ENCODE measurements at places on chromosomes 11 and 22. TPM values are rescaled to one million over a fixed set of nuclear protein-coding genes. Genes with fewer than 3 reads are reported as not detected.

TIMP3 gene
- polyA plus RNA-seq = not detected

MS4A8 gene
- not detected for polyA plus RNA-seq

PNPLA3 gene
- polyA plus RNA-seq = not detected

MMP1 gene
- not detected for polyA plus RNA-seq

PYGM gene
- polyA plus RNA-seq = 0.49 TPM

THRSP gene
- not detected for polyA plus RNA-seq

SYT7 gene
- polyA plus RNA-seq = not detected

MOGAT2 gene
- not detected for polyA plus RNA-seq

KRTAP5-5 gene
- not detected for polyA plus RNA-seq

CYTH4 gene
- 60.8 TPM for polyA plus RNA-seq

PARVG gene
- polyA plus RNA-seq = 67.0 TPM

USP2 gene
- polyA plus RNA-seq = not detected

OTOG gene
- polyA plus RNA-seq = not detected

PSMA1 gene
- 154 TPM for polyA plus RNA-seq

FEN1 gene
- 10.0 TPM for polyA plus RNA-seq

PAMR1 gene
- not detected for polyA plus RNA-seq

KRTAP5-2 gene
- not detected for polyA plus RNA-seq

NCF4 gene
- 0.39 TPM for polyA plus RNA-seq

EHF gene
- polyA plus RNA-seq = not detected

KDM4E gene
- polyA plus RNA-seq = not detected

MYBPC3 gene
- polyA plus RNA-seq = not detected

TRIM66 gene
- 0.53 TPM for polyA plus RNA-seq

SPDYC gene
- polyA plus RNA-seq = not detected

NRXN2 gene
- not detected for polyA plus RNA-seq

BTBD18 gene
- 0.25 TPM for polyA plus RNA-seq

SLC1A2 gene
- not detected for polyA plus RNA-seq

LUZP2 gene
- polyA plus RNA-seq = not detected

ROM1 gene
- polyA plus RNA-seq = 0.82 TPM

MS4A4A gene
- not detected for polyA plus RNA-seq

ENTHD1 gene
- 0.38 TPM for polyA plus RNA-seq

C22orf42 gene
- polyA plus RNA-seq = not detected

ISX gene
- not detected for polyA plus RNA-seq

WNT11 gene
- polyA plus RNA-seq = 0.24 TPM

PLAAT5 gene
- 0.34 TPM for polyA plus RNA-seq

IFT27 gene
- 9.1 TPM for polyA plus RNA-seq

PRR33 gene
- 0.08 TPM for polyA plus RNA-seq

OR52E8 gene
- polyA plus RNA-seq = not detected

OR51B4 gene
- polyA plus RNA-seq = not detected

CYP2D6 gene
- not detected for polyA plus RNA-seq

CAPN5 gene
- polyA plus RNA-seq = 7.5 TPM
